Activated naive CD8-positive, alpha-beta T cell treated with anti-CD3 and anti-CD28 coated beads for 36 hours (primary cell): ENCODE measurements at places on chromosomes 16 and 17.
A peak's percentile ranks its signal among the peaks of the same experiment; 100 is the strongest.

DNA sequence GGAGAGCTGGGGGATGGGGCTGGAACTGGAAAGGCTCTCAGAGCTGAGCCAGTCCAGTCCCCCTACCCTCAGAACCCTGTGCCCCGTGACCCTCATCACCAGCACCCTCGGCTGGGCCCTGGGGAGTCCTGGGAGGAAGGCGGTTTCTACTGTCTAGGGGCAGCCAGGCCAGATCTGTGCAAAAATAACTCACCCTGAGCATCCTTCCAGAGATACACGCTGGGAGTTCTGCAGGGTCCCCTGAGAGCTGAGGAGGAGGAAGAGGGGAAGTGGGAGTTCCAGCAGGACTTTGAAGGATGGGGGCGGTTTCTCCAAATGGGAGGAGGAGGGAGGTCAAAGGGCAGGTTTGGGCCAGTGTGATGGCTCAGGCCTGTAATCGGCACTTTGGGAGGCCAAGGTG, 5.0 kb upstream of the SLC4A1 start:
- H3K27me3 ChIP-seq: no peaks in the 10 kb centered on the region
- H3K36me3 ChIP-seq: no peaks in the 10 kb centered on the region
- H3K4me3 ChIP-seq: no peak overlapping the region
- no peak for DNase-seq
- H3K27ac ChIP-seq: no peak overlapping the region
- no peaks in the 10 kb centered on the region for H3K4me1 ChIP-seq

DNA sequence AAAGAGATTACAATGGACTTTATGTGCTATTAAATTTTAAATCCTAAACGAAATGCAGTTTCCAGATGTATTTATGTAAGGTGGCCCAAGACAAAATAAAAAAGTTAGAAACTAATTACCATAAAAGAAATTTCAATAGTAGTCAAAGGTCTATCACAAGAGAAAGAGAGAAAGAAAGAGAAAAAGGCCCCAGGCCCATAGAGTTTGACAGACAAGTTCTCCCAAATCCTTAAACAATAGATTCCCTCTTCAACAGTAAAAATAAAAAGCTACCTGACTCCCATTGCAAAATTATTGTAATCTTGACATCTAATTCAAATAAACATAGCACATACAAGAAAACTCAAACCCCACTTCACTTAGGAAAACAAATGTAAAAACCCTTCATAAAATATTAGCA, 8.6 kb upstream of the ERCC4 start:
- H3K4me3 ChIP-seq: no peak overlapping the region
- no peak overlapping the region for H3K27ac ChIP-seq
- H3K36me3 ChIP-seq: no peaks in the 10 kb centered on the region
- H3K4me1 ChIP-seq: no peaks in the 10 kb centered on the region
- H3K27me3 ChIP-seq: peaks cover 24% of the 10 kb centered on the region
- no peak for DNase-seq

DNA sequence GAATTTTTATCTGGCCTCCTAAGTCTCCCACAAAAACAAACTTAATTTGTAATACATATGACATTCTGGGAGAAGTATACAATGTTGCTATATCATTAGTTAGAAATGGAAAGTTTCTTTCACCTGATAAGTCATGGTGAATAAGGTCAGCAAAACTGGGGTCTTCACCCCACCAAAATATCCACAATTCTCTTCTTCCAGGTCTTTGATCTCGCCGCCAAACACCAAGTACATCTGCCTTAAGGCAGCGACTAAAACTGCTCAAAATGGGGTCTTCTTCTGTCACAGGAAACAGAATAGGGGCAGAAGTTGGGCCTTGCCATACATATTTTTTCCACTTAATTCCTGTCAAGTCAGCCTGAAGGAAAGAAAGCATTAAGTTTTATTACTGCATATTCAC, 2.1 kb downstream of the MED13 start:
- peak overlapping the region; percentile 96 for H3K27ac ChIP-seq
- no peak for DNase-seq
- H3K36me3 ChIP-seq: peaks cover 27% of the 10 kb centered on the region
- H3K27me3 ChIP-seq: no peaks in the 10 kb centered on the region
- H3K4me1 ChIP-seq: peaks cover 44% of the 10 kb centered on the region

DNA sequence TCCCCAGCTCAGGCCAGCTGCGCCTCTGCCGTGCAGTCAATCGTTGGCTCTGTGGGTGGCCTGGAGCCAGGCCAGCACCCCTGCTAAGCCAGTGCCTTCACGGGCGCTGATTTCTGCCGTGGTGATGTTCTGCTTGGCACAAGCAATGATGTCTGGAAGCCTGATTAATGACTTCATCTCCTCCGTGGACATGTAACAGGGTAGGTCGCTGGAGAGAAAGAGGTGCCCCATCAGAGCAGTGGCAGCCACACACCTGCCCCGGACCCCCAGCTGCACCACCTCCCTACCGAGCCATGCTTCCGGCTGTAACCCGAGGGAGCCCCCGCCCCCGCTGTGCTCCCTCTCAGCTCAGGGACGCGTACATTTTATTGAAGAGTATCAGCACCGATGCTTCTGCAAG, 1.9 kb downstream of the ARL16 start:
- no peaks in the 10 kb centered on the region for H3K27me3 ChIP-seq
- peak overlapping the region; percentile 90 for H3K4me3 ChIP-seq
- no peak for DNase-seq

- H3K4me1 ChIP-seq: peaks cover 42% of the 10 kb centered on the region
- no peaks in the 10 kb centered on the region for H3K27me3 ChIP-seq
- DNase-seq: no peak
- peaks cover 9% of the 10 kb centered on the region for H3K36me3 ChIP-seq
- H3K4me3 ChIP-seq: no peak overlapping the region
Observed at GRCh38 chr17:82868715-82869131, 28.9 kb upstream of the ZNF750 start.
